ENCODE measurements at places on chromosomes 1 and 21.

DNA sequence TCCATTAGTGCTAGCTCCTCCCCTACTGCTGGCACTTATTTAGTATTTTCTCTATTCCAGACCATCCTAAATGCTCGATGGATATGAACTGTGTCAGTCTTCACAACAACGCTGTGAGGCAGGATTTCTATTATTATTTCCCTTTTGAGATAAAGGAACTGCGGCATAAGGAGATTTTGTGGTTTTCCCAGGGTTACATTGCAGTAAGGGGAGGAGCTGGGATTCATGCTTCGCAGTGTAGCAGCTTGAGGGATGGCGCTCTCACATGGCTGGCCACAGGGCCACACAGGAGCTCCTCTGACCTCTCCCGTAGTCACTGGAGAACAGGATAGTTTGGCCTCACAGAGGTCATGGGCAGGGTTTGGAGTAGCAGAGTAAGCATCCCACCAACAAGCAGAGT, 116.9 kb downstream of the BEND5 start:
- no peak for DNase-seq

- no peak for DNase-seq
Measured at GRCh38 chr1:55323760-55324159, 108.6 kb upstream of the USP24 start.

- DNase-seq, result no peak
Measured at GRCh38 chr21:28749536-28749935, 243.1 kb downstream of the LTN1 start.

DNA sequence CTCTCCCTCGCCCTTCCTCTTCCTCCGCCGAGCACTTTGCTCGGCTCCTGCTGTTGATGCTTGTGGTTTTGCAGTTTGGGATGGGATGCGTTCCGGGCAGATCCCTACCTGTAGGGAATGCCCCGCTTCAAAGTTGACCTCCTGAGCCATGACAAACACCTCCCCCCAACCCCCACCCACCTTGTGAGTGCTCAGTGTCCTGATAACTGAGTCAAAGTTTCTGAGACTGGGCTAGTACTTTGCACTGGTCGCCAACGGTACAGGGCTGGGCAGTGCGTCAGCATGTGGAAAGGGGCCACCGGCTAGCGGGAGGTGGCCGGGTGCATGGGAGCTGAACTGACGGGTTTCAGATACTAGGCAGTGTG, 771 bp downstream of the RABGAP1L start:
- no peak for DNase-seq

GRCh38 chr1:20913242-20913641, 126.1 kb upstream of the HP1BP3 start:
- no peak for DNase-seq

DNA sequence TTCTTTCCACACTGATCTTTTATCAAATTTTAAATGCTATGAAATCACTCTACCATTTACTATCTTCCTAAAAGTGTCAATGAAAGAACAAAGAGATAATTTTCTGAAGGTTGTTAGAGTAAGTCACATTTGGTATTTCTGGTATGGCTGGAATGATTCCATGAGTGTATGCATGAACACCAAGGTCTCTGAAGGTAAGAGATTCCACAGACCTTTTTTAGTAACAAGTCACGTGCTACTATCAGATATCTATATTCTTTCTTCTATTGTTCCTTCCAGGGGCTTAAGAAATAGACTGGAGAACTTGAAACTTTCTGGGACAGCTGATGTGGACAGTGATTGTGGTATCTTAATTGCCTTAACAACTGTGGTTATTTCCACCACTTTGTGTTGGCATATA, 265.0 kb downstream of the SDCCAG8 start:
- DNase-seq, result no peak

DNA sequence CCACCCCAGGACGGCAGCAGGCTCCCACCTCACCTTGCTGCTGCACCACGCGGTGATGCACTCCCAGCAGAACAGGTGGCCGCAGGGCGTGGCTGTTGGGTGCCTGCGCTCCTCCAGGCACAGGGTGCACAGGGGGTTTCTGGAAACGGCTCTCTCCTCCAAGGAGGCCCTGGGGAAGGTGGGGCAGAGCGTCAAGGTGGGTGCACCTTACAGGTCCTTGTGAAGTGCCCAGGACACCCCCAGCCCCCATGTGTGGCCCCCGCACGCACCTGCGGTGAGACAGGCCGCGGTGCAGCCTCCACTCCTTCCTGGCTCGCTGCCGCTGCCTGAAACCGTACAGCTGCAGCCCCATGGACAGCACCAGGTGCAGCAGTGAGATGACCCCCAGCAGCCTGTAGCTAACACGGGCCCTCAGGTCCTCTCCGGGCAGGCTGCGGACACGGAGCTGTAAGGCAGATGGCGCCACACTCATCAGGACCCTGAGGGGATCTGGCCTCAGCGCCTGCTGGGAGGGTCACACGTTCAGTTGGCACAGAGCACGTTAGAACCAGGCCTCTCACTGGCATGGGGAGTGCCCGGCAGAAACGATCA, 5.8 kb downstream of the PEX10 start:
- DNase-seq, result no peak

GRCh38 chr1:172801771-172802322, 142.9 kb downstream of the FASLG start:
- DNase-seq, result no peak

GRCh38 chr1:247373721-247374141, 42.1 kb upstream of the ZNF496 start:
- peak; percentile 53 for DNase-seq

- no peak for DNase-seq
Measured at GRCh38 chr1:5494518-5494917, 497.7 kb downstream of the NPHP4 start.

DNA sequence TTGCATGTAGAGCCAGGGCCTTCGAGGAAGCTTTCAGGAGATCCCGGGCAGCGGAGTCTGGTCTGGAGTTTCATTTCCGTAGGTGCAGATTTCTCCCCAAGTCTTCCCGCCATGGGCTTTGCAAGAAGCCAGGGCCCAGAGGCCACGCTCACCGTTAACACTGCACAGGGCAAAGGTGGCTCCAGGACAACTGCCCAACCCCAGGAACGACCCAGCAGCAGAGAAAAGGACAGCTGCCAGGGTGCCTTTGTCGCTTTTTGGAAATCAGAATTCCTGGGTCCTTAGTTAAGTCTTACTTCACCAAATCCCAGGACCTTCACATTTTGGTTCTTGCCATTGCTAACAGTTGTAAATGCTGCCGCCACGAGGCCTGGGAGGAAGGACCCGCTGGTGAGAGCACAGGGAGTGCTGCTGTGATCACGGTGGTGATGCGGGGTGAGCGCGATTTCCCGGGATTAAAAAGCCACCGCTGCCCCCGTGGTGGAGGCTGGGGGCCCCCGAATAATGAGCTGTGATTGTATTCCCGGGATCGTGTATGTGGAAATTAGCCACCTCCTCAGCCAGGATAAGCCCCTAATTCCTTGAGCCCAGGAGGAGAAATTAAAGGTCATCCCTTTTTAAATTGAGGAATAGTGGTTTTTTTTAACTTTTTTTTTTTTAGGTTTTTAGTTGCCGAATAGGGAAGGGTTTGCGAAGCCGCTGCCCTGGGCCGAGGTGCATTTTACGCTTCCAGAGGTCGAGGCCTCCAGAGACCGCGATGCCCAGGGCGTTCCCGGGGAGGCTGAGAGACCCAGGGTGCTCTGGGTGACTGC, 8.2 kb downstream of the SIM2 start:
- DNase-seq, result no peak

DNA sequence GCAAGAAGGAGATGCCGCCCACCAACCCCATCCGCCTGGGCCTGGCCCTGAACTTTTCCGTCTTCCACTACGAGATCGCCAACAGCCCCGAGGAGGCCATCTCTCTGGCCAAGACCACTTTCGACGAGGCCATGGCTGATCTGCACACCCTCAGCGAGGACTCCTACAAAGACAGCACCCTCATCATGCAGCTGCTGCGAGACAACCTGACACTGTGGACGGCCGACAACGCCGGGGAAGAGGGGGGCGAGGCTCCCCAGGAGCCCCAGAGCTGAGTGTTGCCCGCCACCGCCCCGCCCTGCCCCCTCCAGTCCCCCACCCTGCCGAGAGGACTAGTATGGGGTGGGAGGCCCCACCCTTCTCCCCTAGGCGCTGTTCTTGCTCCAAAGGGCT, 732 bp downstream of the SFN start:
- DNase-seq, result no peak

DNA sequence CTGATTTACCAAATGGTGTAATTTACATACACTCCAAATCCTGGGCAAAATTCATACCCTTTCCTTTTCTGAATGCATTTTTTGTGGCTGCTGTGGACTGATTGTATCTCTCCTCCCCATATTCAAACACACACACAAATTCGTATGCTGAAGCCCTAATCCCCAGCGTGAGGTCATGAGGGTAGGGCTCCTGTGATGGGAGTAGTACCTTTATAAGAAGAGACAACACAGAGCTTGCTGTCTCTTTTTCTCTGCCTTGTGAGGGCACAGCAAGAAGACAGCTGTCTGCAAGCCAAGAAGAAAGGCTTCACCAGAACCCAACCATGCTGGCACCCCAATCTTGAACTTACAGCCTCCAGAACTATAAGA, 24.4 kb downstream of the DUSP10 start:
- DNase-seq, result no peak

- DNase-seq, result no peak
Measured at GRCh38 chr1:20634065-20634593, 871 bp downstream of the PINK1 start.

- DNase-seq, result no peak
Measured at GRCh38 chr1:113046569-113046968, 26.4 kb upstream of the LRIG2 start.

GRCh38 chr21:31164713-31165694, 126.7 kb upstream of the KRTAP19-8 start:
- DNase-seq, result no peak

DNA sequence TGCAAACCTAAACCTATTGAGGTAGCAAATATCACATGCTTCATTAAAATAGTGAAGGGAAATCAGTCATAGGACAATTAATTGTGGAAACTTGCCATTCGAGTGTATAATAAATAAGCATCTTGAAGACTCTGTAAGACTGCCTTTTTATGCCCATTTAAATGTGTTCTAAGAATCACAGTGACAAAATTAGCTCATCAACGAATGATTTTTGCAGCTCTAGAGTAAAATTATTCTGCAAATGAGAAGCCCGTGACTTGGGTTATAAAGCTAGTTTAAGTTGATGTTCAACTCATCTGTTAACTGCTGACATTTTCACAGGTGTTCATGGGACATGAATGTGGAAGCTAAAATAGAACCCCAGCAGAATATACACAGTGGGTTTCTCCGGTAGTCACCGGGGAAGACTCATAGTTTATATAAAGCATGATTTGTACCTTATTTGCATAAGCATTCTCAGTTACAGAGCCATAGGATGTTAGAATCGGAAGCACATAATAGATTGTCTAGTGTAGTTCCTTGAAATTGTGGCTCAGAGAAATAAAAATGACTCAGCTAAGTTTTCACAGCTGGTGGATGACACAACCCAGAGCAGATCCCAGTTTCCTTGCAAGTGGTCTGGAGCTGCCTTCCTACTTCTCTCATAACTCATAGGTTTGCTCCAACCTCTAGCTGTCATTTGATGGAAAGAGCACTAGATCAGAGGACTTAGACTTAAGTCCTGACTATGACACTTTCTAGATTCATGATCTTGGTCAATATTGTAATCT, 107.3 kb downstream of the UCHL5 start:
- DNase-seq, result no peak

DNA sequence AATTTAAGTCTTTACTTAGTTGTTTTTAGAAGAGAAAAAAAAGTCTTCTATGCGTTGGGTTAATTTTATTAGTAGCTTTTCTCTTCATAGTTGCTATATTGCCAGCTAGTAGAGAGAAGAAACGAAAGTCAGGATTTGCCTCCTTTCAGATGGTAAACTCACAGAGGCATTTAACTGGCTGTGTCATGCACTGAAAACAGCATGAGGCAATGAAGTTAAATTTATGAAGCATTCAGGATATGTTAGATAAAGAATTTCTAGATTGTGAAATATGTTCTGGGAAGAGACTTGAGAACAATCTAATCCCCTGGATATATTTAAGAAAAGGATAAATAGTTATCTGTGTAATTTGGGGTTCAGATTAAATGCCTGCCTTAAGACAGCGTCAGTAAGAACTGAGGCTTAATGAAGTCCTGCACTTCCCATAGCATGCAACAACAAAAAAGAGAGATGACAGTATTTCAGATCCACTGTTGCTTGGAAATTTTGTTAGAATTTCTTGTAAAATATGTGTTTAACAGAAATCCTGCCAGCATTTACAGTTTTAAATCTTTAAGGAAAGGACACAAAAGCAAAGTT, 1.7 kb downstream of the ANGPTL1 start:
- no peak for DNase-seq

GRCh38 chr1:231045286-231045685, 5.2 kb upstream of the FAM89A start:
- no peak for DNase-seq

DNA sequence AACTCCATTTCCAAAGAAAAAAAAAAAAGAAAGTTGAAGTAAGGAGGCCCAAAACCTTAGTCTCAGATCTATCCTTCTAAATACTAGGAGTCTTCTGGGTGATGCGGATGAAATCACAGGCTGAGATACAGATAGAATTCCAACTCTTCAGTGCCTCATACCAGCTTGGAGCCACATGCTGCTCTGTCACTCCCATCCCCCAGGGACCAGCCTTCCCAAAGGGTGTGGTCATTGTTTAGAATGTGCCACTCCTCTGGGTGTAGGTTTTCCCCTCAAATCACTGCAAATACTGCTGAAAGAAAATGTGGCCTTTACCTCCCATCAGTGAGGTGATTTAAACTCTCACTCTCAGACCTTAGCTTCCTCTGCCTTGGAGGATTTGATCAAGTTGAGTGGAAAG, 112.9 kb downstream of the CDC7 start:
- no peak for DNase-seq

DNA sequence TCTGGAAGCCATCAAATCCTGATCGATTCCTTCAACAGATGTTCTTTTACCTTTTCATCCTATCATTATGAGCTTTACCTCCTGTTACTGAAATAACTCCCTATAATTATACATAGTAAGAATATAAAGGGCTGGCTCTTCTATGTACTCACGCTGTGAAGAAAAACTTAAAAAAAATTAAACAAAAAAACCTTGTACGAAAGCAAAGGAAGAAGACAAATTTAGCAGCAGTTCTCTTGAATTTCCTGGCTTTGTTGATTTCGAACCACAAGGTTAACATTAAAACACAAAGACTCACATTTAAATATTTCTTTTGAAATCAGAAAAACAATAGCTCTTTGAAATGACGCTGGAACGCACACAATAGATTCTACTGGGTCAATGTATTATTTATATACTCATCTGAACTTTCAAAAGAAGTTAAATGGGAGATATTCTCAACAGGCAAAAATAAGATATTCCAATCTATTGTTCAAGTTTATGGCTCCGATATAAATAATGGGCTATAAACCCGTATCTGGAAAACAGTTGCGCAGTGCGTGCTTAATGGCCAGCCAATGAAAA, 13.6 kb upstream of the SPEN start:
- DNase-seq, result no peak

All from activated T-cell treated with anti-CD3 and anti-CD28 coated beads for 1 hour (primary cell).